ENCODE measurements at places on chromosomes 16 and 17.
A peak's percentile ranks its signal among the peaks of the same experiment; 100 is the strongest.

- DNase-seq: no peak
These were observed 28.6 kb downstream of the ANKRD40 start for GRCh38 chr17:50679008-50679544.

DNA sequence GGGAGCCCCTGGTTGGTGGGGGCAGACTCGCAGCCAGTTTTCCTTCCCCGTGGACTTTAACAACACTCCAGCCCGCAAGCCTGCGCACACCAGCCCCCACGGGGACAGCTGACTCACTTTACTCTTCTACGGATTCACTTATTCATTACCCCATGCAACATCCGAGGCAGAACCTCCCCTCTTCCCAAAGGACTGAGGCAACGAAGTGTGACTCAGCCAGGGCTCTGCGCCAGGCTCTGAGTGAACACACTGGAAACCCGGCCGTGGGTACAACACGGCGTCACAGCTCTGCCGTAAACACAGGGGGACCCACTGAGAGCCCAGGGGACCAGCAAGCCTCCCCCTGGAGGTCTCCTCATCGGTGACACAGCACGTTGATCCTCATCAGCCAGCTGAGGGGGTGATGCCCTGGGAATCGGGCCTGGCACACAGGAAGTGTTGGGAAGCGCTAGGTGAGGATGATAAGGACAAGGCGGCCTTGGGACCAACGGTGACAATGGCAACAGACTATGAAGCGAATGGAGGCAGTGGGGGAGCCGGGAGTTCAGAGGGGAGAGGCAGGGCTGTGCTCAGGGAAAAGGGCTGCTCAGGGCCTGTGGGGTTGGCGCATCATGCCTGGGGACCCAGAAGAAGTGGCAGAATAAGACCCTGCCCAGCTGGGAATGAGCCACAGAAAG is 14.6 kb downstream of the COTL1 start:
- no peak for DNase-seq

DNA sequence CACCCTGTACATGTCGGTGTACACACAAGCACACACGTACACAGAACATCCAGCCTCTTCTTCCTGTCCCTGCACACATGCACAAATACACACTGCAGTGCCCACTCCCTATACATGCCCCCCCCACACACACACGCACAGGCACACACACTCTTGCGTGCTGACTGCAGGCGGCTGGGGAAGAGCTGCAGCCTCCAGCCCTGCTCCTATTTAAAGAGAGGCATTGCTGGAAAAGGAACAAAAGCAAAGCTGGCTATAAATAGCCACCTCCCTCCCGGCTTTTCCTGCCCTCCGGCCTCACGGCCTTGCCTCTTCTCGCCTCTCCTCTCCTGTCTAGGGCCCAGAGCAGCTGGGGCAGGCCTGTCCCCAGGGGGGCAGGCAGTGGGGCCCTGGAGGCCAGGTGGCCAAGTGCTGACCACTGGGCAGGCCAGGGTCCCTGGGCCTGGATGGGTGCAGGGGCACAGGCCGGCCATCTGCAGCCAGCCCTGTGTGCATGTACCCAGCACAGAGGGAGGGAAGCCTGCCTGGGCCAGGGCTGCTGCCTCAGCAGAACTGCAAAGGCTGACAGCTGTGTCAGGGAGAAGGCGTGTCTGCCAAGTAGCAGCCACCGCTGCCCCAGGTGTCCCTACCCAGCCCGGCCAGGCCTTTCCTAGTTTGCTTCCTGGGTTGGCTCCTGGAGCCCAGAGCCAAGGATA is 25.4 kb downstream of the RTN4RL1 start:
- no peak for DNase-seq

DNA sequence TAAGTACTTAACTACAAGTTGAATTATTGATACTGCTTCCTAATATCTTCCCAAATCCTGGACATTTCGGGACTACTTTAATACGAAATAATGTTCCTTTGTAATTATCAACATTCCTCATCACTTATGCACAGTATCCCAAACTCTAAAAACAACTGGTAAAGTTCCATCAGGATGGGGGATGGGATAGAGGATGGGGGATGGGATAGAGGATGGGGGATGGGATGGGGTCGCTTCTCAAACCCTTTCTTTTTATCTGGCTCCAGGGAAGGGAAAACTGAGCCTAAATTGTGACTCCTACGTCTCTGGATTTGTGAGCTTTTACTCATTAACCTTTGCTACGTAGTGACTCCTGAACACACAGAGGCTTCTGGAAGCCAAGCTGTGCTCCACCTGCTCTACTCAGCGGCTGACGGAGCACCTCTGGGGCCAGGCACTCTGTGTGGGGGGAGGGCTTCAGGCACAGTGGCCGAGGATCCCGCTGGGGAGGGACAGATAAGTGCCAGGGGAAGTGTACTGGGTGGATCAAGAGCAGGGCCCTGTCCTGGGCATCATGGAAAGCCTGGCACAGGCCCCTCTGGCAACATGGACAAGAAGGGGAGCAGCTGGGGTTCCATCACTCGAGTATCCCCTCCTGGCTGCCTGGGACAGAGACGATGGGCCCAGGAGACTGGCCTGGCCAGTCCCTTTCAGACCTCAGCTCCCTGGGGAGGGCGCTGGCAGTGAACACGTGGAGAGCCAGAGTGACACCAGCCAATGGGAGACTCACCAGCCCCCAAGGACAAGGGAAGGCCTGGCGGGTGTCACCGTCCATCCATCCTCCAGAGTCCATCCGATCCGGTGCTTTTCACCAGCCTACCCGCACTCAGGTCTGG is 56.2 kb downstream of the PGS1 start:
- no peak for DNase-seq

DNA sequence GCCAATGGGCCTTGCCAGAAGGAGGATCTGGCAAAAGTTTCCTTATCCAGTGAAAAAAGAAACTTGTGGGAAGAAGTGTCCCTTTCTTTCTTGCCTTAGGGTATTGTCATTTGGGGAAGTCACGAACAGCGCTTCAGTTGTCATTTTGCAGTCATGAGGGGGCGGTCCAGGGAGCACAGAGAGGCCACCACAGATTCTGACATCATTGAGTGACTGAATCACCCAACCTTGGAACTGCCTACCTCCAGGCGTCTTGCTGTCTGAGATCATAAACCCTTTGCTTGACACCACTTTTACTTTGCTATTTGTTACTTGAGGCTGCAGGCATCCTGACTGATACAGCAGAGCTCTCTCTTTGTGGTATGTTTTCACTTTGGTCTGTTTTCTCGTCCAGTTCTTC is 3.1 kb upstream of the WSCD1 start:
- no peak for DNase-seq

DNA sequence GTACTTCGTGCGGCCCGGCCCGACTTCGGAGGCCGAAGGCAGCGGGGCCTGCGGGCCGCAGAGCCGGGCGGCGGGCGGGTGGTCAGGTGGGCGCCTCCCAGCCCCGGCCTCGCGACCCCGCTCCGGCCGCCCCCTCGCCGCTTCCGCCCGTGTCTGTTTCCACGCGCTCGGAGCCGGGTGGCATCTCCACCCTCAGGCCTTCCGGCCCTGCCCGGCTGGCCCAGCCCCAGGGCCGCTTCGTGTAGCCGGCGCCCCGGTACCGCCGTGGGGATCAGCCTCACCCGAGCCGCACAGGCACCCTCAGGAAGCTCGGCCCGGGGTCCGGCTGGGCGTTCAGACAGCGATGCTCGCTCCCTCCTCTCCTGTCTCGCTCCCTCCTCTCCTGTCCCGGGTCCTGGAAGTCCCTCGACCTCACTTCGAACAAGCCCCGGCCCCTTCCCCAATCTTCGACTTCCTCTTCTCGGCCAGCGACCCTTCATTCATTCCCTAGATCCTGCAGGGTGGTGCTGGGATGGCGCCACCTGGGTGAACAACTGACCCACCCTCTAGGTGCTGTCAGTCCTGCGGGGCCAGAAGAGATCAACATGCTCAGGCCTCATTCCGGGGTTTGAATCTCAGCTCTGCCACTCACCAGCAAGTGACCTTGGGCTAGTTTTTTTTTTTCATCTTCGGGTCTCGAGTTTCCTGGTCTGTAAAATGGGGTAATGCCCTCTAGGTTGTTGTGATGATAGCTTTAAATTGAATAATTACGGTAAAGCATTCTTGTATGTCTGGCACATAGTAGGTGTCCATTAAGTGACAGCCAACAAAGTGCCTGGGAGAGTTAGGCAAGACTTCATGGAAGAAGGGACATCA is 610 bp downstream of the VPS4A start:
- peak; percentile 67 for DNase-seq

GRCh38 chr16:87939562-87940423 is 3.5 kb upstream of the CA5A start:
- no peak for DNase-seq

- DNase-seq: no peak
These were observed 152.0 kb downstream of the SDK2 start for GRCh38 chr17:73492125-73492820.

DNA sequence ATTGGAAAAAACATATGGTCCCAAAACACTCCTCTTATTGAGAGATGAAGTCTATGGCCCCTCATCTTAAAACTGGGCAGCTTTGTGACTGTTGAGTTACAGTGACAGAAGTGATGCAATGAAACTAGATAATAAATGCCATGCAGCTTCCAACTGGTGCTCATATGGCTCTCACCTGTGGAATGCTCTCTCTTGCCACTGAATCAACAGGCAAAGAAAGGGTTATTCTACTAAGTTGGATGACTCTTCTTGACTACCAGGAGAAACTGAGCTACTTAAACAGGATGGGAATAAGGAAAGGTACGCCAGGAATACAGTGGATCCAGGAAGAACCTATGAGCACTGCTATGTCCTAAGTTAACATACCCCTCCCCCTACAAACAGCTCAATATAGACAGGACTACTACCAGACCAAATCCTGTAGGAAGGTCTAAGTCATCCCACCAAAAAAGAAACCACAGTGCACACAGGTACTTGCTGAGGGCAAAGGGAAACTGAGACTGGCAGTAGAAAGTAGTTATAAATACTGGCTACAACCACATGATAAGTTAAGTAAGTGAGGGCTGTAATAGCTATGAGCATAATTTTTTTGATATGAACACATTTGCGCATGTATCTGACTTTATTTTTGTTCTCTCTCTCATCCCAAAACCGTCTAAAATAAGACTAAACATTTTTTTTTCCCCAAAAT is 398.5 kb downstream of the ZFHX3 start:
- DNase-seq: no peak

DNA sequence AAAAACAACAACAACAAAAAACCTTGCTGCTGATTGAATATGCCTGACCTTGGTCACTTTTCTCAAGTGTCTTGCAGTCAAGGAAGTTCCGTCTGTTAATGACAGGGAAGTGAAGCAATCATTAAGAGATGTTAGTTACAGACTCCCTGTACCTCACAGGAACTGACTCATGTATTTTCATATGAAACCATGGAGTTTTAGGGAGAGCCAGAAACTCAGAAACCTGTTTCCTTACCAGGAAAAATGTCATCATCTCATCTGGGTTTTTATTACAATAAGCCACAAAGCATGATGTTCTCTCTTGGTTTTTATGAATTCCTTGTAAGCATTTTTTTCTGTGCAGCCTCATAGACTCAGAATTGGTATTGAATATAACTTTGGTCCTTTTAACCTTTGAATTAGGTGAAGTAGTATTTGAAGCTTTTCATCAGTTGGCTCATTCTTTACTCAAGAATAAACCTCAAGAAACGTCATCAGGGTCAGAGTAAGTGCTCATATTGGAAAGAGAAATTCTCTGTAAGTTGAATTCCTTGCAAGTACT is 10.3 kb downstream of the LYRM1 start:
- DNase-seq: no peak

DNA sequence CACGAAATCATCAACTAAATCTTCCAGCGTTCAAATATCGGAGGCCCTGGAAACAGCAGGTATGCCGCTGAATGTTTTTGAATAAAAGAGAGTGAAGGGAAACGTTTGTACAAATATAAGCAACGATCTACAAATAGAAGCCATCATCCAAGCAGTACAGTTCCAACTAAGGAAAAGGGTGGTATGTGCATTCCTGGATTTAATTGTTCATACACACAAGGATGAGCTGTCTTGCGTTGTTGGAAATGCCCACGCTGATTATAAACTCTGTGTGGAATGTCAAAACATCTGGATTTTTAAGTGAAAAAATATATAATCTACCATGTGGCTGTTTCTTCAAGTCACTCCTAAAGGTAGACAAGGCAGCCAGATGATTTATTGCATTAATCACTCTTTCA is 191.8 kb upstream of the HSBP1 start:
- DNase-seq: no peak

- DNase-seq: no peak
These were observed 30.9 kb downstream of the PGS1 start for GRCh38 chr17:78409191-78409928.

DNA sequence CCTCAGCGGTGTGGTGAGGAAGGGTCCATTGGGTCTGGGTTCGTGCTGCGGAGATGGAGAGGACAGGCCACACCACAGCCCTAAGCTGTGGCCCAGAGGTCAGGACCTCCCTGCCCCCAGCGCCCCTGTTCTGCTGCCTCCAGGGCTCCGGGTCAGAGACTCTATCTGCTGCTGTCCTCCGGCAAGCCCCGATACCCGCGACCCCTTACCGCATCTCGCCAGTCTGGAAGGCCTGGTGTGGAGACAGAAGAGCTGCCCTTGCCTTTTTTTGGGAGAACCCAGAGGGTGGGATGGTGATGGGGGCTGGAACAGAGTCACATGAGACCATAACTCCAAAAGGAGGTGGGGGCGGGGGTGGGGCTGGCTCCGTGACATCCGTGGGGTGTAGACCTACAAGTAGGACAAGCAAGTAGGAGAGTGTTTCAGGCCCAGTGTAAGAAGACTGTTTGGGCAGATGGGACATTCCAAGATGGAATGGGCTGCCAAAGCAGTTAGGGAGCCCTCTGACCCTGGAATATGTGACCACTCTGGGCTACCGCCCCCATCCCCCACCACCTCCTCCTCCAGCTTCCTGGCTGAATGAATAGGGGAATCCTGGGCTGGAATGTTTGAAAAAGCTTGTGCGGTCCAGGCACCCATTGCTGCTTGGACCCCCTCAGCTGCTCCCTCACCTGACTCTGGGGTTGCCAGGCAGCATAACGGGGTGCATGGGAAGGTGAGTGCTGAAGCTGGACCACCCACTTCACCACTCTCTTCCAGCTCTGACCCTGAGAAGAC is 1.4 kb downstream of the XYLT2 start:
- peak; percentile 18 for DNase-seq

GRCh38 chr16:11360641-11361373 is 15.5 kb downstream of the RMI2 start:
- DNase-seq: no peak
